PC-9 (cell line): ENCODE measurements at places on chromosomes 16 and 17.

- no peak for DNase-seq
Measured at GRCh38 chr16:70663524-70664324, 17.4 kb downstream of the IL34 start.

- DNase-seq = no peak
Measured at GRCh38 chr17:42509409-42509808, 26.6 kb upstream of the NAGLU start.

GRCh38 chr17:59199398-59199797 is 10.4 kb upstream of the SMG8 start:
- no peak for DNase-seq

- DNase-seq = no peak
Measured at GRCh38 chr16:49494474-49494873, 120.9 kb downstream of the C16orf78 start.

DNA sequence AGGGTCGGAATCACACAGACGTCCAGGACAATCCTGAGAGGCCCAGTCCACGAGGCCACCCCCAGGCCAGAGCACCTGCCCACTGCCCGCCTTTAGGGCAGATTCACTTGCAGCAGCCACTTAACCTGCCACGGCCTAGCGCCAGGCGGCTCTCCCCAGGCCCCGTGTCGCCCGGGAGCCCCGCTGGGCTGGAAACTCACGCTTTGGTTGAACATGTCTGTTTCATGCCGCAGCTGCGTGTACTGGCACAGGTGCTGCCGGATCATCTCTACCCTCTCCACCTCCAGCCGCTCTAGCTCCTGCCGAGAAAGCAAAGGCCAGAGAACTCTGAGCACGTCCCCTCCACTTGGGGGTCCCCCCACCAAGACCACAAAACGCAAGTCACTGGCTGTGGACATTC is 12.7 kb upstream of the RCVRN start:
- DNase-seq = no peak
